ENCODE measurements at places on chromosomes 7 and 10.

DNA sequence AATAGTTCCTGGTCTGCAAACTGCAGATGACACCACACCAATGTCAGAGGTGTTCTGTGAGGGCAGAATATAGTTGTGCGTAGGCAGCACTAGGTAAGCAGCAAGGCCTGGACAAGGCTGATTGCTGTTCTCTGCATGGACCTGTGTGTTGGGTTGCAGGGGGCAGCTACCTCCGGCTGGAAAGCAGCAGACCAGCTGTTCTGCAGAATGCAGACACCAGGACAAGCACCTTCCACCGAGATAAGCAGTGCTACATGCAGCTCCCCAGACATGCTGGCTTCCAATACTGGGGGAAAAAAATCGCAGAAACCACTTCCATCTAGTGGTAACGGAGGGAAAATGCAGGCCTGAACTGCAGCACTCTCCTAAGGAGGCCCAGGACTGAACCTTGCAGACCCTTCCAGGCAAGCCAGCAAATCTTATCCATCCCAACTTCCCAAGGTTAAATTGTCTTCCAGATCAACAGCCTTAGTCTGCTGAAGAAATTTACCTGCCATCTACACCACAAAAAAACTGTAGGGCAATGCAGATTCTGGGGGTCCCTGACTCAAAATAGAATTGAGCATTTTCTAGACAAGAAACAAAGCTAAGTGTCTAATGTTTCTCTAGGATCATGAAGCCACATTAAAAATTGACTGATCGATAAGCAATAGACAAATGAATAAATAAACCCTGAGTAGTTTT, 50.5 kb upstream of the COBL start:
- no peak for DNase-seq

- no peak for DNase-seq
These were observed 20.2 kb upstream of the PDGFA start for GRCh38 chr7:539731-540411.

- DNase-seq = no peak
These were observed 80.3 kb upstream of the LYZL2 start for GRCh38 chr10:30709700-30710358.

DNA sequence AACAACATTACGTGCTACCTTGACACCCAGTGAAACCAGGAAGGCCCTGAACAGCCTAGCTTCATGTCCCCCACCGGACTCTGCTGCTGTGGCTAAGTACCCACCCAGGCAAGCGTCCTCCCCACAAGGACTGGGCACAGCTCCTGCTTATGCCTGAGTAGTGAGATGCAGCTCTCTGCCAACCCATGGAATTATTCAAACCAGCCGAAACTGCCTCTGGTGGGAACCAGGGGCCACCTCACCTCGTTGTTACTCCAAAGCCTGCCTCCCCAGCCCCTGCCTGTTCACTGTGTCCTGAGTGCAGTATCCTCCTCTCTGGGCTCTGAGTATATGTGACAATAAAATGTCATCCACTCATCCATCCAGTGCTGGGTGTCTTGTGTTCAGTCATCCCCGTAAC, 52.4 kb downstream of the CAMK2B start:
- DNase-seq = no peak

DNA sequence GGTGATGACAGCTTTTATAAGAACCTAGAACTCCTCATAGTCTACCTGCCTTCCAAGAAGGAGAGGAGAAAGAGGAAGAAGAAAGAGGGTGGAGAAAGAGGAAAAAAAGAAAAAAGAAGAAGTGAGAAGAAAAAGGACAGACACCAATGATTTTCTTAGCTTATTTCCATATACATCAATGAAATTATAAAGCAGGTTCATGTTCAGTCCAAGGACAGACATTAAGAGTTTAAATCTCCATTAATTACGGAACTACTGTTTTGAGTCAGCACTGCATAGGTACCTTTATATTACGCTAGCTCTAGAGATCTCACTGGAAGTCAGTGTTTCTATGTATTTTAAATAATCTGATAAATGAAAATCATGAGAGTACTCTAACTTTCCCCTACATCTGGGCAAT, 309.0 kb upstream of the HGF start:
- no peak for DNase-seq

DNA sequence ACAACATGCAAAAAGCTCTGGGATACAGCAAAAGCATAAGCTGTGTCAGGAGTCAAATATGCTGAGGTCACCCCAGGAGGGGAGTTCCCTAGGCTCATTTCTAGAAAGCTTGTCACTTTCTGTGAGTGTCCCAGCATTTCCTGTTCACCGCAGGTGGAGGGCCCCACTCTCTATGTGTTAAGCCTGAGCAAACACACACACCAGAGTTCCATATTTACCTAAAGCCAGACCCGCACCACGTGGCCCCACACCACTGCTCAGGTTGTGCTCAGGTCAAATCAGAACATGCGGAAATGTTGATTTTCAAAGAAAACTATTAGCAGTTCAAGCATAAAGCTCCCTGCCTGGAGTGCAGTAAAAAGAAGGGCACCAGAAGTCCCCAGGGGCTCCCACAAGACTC, 259.6 kb upstream of the PPP2R2D start:
- no peak for DNase-seq

DNA sequence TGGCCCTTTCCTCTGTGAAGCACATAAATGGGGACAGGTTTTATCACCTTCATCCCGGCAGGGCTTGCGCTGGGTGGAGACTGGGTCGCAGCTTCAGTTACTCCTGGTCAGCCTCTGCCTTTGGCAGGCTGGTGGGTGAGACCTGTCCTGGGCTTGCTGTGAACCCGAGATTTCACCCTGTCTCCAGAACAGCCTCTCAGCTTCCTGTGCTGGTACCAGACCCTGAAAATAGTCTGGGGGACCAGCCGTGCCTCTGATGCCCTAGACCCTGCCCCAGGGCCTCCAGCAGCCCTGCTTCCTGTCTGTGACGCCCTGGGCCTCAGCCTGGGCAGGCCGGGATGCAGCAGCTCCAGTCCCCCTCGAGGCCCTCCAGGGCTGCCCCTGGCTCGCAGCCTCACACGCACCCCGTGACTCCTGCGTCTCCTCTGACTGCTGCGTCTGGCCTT, 13.2 kb upstream of the PWWP2B start:
- peak; percentile 30 for DNase-seq

GRCh38 chr10:132893090-132893489, 49.3 kb downstream of the CFAP46 start:
- DNase-seq = peak; percentile 8

Data from right lobe of liver (tissue), 6 donors.